CD4-positive, alpha-beta T cell treated with Interleukin-17A for 4 hours (primary cell): ENCODE measurements at places on chromosomes 3 and 15.

DNA sequence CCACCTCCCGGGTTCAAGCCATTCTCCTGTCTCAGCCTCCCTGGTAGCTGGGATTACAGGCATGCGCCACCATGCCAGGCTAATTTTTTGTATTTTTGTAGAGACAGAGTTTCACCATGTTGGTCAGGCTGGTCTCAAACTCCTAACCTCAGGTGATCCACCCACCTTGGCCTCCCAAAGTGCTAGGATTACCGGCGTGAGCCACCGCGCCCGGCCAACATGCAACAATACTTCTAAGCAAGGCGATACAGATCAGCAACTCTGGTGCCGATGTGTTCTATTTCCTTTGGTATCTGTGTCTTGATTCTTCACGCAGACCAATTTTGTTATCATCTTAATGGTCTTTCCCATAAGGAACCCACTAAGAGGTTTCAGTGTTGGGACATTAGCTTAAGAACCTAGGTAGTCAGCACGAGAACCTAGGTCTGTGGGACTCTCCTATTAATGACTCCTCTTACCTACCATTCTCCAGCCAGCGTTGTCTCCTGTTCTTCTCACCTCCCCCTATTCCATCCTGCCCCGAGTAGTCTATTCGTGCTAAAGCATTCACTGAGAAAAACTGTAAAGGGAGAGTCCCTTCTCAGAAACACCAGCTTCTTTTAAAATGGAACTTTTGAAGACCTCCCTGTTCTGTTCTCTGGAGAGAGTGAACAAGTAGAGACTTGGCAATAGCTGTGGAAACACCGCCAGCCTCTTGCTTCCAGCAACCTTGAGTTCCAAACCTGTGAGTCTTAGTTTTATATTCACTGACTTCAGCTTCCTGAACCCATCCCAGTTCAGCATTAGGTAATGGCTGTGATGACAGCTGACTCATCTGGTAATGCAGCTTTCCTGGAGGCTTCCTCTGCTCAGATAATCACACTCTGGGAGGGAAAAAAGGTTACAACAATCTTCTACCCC, 61.2 kb downstream of the TSC22D2 start:
- DNase-seq: no peak

GRCh38 chr15:69730281-69731080, 277.9 kb downstream of the RPLP1 start:
- DNase-seq: no peak

DNA sequence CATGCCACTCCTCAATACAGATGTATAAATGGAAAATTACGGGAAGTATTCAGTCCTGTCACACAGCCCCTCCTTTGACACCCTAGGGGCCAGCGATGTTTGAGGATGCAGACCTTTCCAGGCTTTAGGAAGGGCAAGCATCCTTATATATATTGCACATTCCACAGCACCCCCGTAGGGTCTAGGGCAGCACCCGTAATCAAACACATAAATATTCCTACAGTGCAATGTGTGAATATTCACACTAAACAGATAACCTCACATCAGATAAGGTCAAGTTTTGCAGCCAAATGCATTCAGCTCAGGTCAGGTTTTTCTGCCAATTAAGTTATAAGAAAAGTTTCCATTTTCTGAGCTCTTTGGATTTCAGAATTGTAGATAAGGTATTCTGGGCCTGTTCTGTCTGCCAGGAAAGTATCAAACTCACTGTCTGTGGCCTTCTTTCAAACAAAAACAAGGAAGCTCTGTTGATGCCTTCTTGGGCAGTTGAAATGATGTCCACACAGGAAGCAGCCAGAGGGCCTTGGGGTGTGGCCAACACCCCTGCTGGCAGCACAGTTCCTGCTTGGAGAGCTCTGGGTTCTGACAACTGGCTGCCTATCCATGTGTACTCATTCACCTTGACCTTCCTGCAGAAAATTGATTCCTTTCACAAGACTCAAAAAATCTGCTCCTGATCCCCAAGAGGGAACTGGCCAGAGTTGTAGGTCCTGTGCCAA, 427.0 kb downstream of the NTRK3 start:
- no peak for DNase-seq

GRCh38 chr15:79601405-79602086, 169.4 kb downstream of the MINAR1 start:
- no peak for DNase-seq

- DNase-seq: no peak
These were observed 39.9 kb downstream of the OIP5 start for GRCh38 chr15:41292521-41292920.

GRCh38 chr3:102646557-102646956, 211.7 kb downstream of the ZPLD1 start:
- no peak for DNase-seq

DNA sequence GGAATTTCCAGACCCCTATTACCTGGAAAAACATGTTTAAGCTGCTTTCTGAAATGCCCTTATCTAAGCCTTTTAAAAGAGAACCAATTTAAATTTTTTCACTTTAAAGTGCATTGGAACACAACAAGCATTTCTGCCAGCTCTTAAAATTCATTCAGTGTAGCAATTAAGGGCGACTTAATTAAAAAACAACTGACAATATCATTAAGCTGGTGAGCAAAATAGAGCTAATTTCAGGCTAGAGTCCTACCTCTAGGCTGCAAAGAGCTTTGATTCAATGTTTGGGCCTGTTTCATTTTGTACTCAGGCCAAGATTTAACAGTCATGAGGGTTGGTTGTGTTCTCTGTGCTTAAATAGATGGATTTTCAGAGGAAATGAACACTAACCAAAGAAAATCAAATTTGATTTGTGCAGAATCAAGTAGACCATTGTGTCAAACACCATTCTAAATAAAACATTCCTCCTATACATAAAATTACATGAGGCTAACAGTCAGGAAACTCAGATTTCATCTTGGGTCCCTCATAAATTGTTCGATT, 114.6 kb downstream of the TMEM108 start:
- DNase-seq: no peak
